ENCODE measurements at places on chromosomes 13 and 19. TPM values are rescaled to one million over a fixed set of nuclear protein-coding genes. Genes with fewer than 3 reads are reported as not detected.

GRCh38 chr19:3053218-3053621 lies 9.1 kb downstream of the TLE5 start:
- no peak overlapping the region for H3K27ac ChIP-seq
- no peaks in the 10 kb centered on the region for H3K27me3 ChIP-seq
- peaks cover 39% of the 10 kb centered on the region for H3K4me1 ChIP-seq
- H3K4me3 ChIP-seq: no peak overlapping the region
- peaks cover 7% of the 10 kb centered on the region for H3K36me3 ChIP-seq

DNA sequence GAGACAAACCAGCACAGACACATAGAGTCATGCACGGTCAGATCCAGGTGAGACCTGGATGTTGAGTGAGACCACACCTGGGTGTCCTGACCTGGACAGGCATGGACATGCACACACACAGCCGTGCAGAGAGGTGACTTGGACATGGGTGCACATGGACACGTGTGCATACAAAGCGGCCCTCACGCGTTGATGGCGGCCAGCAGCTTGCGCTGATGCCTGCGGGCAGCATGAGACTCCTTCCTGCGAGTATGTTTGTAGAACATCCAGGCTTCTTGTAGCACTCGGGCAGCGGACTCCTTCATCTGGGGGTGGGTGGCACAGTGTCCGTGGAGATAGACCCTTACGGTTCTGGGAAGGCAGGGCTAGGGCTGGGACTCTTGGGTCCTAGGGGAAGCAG lies 11.5 kb downstream of the KCNN4 start:
- no peak overlapping the region for H3K4me3 ChIP-seq
- no peak for DNase-seq
- H3K27ac ChIP-seq: no peak overlapping the region

DNA sequence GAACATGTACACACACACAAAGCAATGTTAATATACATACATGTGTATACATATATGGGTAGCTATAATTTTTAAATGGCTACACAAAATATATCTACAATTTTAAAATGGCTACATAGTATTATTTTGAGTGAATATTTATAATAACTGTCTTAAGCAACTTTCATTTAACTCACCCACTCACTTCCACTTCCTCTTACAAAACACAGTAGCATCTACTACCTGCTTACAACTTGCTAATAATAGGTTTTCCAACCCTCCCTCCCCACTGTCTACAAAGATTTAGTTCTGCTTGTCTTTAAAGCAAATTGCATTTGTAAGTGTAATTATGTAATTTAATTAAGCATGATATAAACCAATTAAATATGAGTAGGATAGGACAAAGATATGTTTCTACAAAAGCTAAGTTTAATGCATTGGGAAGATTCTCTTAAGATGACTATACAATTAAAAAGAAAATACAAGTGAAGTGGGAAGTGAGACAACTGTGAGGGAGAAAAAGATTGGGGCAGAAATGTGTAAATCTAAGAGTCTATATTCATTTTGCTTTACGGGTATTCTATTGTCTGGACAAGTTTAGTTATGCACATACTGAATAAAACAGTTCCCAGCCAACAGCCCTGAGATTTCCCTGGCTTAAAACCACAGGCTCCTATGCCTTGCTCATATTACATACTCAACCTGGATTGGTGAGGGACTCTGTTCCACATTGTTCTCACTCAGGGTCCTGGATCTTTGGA lies 583.1 kb downstream of the EFNB2 start:
- DNase-seq: no peak
- no peak overlapping the region for H3K27ac ChIP-seq
- H3K27me3 ChIP-seq: no peaks in the 10 kb centered on the region
- H3K4me3 ChIP-seq: no peak overlapping the region
- H3K4me1 ChIP-seq: no peaks in the 10 kb centered on the region
- H3K36me3 ChIP-seq: no peaks in the 10 kb centered on the region

GRCh38 chr13:113559061-113559460 lies 25.5 kb upstream of the TFDP1 start:
- no peaks in the 10 kb centered on the region for H3K4me1 ChIP-seq
- no peak for DNase-seq
- H3K4me3 ChIP-seq: no peak overlapping the region

DNA sequence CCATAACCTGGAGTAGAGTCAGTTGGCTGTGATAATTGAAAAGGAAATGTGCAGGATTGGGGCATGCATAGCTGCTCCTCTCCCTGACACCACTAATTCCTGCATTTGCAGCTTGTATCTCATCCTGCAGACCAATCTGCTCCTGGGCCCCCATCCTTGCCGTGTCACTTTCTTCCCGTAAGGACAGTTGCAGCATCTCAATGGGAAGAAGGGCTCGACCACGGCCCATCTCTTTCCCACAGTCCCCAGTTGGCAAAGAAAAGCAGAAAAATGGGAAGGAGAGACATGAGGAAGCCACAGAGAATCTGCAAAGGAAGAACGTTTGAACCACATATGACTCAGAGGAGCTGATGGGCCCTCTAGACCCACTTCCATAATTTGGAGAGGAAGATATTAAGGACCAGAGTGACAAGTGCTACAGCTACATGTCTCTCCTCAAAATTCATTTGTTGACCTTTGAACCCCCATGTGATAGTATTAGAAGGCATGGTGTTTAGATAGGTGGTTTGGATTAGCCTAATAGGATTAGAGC lies 1.8 kb upstream of the SIGLEC12 start:
- H3K4me1 ChIP-seq: no peaks in the 10 kb centered on the region
- H3K36me3 ChIP-seq: no peaks in the 10 kb centered on the region
- no peak overlapping the region for H3K4me3 ChIP-seq
- no peaks in the 10 kb centered on the region for H3K27me3 ChIP-seq
- no peak overlapping the region for H3K27ac ChIP-seq

DNA sequence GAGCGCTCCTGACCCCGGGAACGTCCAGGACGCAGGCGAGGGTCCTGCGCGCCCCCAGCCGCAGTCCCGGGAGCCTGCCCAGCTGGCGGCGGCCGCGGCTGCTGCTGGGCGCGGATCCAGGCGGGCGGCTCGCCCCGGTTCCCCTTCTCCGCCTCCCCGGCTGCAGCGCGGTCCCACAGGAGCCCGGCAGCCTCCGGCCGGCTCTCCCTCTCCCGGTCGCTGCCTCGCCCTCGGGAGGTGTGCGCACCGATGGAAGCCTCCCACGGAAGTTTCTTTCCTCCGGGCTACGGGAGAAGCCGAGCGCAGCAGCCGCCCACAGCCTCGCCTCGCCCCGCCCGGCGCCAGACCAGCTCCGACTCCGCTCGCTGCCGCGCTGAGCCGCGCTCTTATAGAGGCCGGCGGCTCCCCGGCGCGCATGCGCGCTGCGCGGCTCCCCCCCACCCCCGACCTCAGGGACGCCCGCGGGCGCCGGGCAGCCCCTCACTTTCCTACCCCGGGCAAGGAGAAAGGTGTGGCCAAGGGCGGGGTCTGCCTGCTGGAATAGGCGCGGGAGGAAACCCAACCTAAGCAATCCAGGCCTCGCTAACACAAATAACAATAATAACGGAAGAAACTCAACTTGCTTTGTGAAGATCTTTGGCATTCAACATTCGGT lies at the start of gene SHISA2:
SHISA2 (minus strand) TSS at position 360 of the 655 bp plus-strand sequence. CDS start 1,041 bp downstream, outside the sequence.
- H3K4me3 ChIP-seq: peak within 1 kb of the TSS; percentile 21
- no peaks in the 10 kb centered on the region for H3K36me3 ChIP-seq
- DNase-seq: peak; percentile 15
- no peak within 1 kb of the TSS for H3K27ac ChIP-seq

DNA sequence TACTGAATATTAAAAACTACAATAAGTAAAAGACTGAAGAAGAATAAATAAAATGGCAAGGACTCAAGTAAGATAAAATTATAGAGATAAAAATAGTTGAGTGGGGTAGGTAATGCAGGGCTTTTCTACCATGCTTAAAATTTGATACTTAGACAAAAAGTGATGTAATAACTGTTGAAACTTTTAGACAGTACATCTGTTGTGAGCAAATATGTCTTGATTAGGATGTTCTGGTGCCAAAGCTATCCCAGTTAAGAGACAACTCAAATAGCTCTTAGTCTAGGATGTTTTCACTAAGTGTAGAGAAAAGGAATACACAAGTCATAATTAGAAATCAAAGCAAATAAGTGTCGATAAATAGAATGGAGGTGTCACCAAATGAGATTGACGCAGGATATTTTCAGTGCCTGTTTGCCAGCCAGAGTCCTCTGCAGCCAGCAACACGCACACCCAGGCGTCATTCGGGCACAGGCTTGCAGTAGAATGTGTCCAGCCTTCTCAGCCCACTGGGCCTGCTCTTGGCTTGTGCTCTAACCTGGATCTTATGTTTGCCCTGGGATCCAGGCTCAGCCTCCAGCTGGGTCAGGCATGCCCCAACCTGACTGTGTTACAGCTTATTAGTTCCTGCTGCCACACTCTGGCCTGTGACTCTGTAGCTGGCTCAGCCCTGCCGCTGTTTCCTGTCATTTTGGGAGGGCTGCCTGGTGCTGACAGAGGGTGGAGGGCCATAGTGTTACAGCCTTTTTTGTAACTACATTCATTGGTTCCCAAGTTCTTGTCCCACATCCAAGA lies 766.2 kb downstream of the PCDH17 start:
- H3K4me1 ChIP-seq: no peaks in the 10 kb centered on the region
- no peaks in the 10 kb centered on the region for H3K36me3 ChIP-seq
- H3K27me3 ChIP-seq: no peaks in the 10 kb centered on the region

DNA sequence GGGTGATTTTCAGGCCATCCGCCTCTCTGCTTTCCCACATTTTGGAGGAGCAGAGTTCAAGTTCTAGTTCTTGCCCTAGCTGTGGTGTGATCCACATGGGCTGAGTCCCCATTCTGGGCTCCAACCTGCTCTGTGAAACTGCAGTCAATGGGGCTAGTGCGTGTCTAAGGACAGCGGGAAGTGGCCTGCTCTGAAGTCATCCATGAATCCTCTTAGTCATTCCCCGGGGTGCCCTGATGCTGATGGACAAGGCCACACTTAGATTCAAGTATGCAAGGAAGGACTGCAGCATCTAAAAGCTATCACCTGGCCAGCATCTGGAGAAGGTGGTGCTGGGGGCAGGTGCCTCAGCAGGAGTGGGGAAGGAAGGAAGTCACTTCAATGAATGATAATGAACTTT lies 94.6 kb downstream of the TSHZ3 start:
- no peaks in the 10 kb centered on the region for H3K4me1 ChIP-seq
- H3K27me3 ChIP-seq: no peaks in the 10 kb centered on the region
- no peak overlapping the region for H3K4me3 ChIP-seq
- H3K27ac ChIP-seq: no peak overlapping the region
- H3K36me3 ChIP-seq: no peaks in the 10 kb centered on the region

The F10 gene
- total RNA-seq: 6.7 TPM

DNA sequence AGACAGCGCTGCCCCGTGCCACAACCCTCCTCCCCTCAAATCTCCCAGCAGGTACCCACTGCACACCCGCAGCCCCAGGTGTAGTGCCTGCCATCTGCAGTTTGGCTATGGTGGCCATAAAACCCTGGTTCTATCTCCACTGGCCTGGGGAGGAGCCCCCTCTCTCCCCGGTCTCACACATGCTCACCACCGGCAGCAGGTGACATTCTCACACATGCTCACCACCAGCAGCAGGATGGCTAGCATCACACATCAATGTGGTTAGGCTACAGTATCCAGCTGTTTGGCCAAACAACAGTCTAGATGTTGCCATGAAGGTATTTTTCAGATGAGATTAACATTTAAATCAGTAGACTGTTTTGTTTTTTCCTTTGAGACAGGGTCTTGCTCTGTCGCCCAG lies 31.1 kb downstream of the ELL start:
- H3K4me3 ChIP-seq: no peak overlapping the region
- H3K27ac ChIP-seq: no peak overlapping the region
- H3K27me3 ChIP-seq: no peaks in the 10 kb centered on the region
- DNase-seq: no peak
- peaks cover 79% of the 10 kb centered on the region for H3K4me1 ChIP-seq

The ACER1 gene
- total RNA-seq: not detected

- H3K4me1 ChIP-seq: no peaks in the 10 kb centered on the region
- H3K4me3 ChIP-seq: no peak overlapping the region
- DNase-seq: no peak
- no peaks in the 10 kb centered on the region for H3K27me3 ChIP-seq
- H3K27ac ChIP-seq: no peak overlapping the region
- no peaks in the 10 kb centered on the region for H3K36me3 ChIP-seq
These were observed 61.0 kb upstream of the RAP2A start for GRCh38 chr13:97372936-97373335.

The ANKRD24 gene
- total RNA-seq: 2.1 TPM

DNA sequence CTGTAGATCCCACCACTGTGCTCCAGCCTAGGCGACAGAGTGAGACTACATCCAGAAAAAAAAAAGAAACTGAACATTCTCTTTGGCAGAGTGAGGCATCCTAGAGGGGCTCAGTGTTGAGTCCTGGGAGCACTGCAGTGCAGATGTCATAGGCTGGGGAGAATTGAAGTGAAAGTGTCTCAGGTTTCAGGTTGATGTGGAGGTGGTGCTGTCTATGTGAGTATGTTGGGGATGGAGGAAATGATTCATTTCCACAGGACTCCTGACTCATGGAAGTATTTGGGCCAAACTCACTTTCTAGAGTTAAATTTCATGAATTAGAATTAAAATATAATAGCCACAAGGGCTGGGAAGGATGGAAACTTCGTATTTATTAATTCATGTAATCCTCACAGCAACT lies 134.4 kb upstream of the TSC22D1 start:
- no peak for DNase-seq
- H3K4me1 ChIP-seq: no peaks in the 10 kb centered on the region
- H3K4me3 ChIP-seq: no peak overlapping the region
- no peak overlapping the region for H3K27ac ChIP-seq
- no peaks in the 10 kb centered on the region for H3K36me3 ChIP-seq
- H3K27me3 ChIP-seq: no peaks in the 10 kb centered on the region

The WDR87 gene
- total RNA-seq: not detected

GRCh38 chr13:98300956-98301641 lies 124.0 kb upstream of the RNF113B start:
- no peak overlapping the region for H3K4me3 ChIP-seq
- H3K36me3 ChIP-seq: no peaks in the 10 kb centered on the region
- peaks cover 49% of the 10 kb centered on the region for H3K4me1 ChIP-seq
- DNase-seq: peak; percentile 23
- no peaks in the 10 kb centered on the region for H3K27me3 ChIP-seq

- no peaks in the 10 kb centered on the region for H3K4me1 ChIP-seq
- no peaks in the 10 kb centered on the region for H3K36me3 ChIP-seq
- H3K27ac ChIP-seq: no peak overlapping the region
- H3K4me3 ChIP-seq: no peak overlapping the region
These were observed 47.7 kb upstream of the UQCRFS1 start for GRCh38 chr19:29260477-29261317.

The CALR3 gene
- total RNA-seq: not detected

GRCh38 chr19:33804021-33804799 lies 7.5 kb downstream of the KCTD15 start:
- peak overlapping the region; percentile 76 for H3K27ac ChIP-seq
- H3K27me3 ChIP-seq: no peaks in the 10 kb centered on the region
- DNase-seq: peak; percentile 97
- peaks cover 28% of the 10 kb centered on the region for H3K4me1 ChIP-seq
- no peak overlapping the region for H3K4me3 ChIP-seq

- H3K4me3 ChIP-seq: no peak overlapping the region
- H3K27ac ChIP-seq: no peak overlapping the region
- no peaks in the 10 kb centered on the region for H3K4me1 ChIP-seq
- H3K36me3 ChIP-seq: no peaks in the 10 kb centered on the region
These were observed 164.6 kb downstream of the IER2 start for GRCh38 chr19:13314761-13315160.

DNA sequence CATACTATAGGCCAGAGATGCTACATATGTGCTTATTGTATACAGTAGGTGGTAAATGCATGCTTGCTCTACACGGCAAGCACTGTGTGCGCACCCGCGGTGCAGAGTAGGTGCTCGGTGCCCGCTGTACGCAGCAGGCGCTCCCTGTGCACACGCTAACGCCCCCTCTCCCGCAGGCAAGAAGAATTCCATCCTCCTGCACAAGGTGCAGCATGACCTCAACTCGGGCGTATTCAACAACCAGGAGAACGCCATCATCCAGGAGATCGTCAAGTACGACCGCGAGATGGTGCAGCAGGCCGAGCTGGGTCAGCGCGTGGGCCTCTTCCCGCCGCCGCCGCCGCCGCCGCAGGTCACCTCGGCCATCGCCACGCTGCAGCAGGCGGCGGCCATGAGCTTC lies 17.7 kb downstream of the POLRMT start:
- peak; percentile 35 for DNase-seq
- no peak overlapping the region for H3K27ac ChIP-seq
- H3K4me1 ChIP-seq: peaks cover 5% of the 10 kb centered on the region
- H3K27me3 ChIP-seq: no peaks in the 10 kb centered on the region

Measured in body of pancreas (tissue), 4 donors.